ENCODE measurements at places on chromosomes 5 and 9.

DNA sequence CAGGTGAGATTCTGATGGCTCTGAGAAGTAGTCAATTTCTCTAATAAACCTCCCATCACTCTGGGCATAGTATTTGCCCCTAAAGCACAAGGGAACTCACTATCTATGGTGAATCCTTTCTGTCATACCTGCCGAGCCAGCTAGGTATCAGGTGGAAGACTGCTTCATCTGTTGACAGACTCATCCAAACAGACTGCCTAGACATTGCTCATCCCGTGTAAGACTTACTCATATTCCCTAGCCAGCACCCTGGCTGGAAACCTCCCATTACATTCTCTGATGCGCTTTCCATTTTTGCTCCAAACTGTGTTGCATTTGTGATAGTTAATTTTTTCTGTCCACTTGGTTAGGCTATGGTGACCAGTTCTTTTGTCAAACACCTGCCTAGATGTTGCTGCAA, 595.9 kb downstream of the DNAH5 start:
- DNase-seq: no peak

DNA sequence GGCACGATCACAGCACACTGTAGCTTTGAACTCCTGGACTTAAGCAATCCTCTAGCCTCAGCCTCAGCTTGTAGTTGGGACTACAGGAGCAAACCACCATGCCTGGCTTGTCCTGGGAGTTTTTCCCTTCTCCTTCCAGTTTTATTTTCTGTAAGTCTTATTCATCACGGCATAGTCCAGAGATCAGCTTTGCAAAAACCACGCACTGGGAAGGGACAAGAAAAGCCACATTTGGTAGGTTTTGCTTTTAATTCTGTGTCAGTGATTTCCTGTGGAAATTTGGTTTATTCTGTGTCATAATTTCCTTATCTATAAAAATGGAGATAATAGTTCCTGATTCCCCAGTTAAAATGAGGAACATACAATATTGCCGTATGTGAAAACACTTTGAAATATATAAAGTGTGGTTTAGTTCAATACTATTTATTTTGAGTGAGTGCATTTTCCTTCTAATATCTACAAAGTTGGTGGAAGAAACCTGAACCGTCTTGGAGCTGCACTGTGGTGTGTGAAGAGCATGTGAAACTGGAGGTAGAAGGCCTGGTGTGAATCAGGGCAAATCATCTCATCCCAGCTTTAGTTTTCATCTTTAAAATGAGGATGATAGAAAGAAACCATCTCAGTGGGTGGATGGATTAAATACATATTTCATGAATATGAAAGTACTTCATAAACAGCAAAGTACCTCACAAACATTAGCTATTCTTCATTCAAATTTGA, 92.8 kb upstream of the ELL2 start:
- no peak for DNase-seq

GRCh38 chr5:143645356-143645755, 166.6 kb upstream of the HMHB1 start:
- no peak for DNase-seq

DNA sequence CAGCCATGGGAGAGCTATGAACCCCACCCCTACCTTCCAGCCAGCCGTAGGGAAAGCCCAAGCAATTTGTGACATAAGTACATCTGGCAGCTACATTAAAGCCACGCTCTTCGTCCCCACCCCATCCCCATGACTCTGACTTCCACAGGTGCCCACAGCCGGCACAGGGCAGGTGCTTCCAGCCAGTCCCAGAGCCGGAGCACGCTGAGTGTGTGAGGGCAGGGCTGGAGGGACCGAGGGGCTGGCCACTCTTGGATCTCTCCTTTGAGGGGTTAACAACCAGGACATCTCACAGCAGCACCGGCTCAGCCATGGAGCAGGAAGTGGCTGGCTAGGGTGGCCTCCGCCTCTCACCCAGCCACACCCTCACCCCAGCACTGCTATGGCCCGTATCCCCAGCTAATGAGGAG, 2.4 kb upstream of the FAM78A start:
- peak; percentile 49 for DNase-seq

- DNase-seq: no peak
Observed at GRCh38 chr9:133759146-133759900, 21.2 kb upstream of the SARDH start.

GRCh38 chr5:155728146-155728856, 598.7 kb upstream of the SGCD start:
- no peak for DNase-seq

DNA sequence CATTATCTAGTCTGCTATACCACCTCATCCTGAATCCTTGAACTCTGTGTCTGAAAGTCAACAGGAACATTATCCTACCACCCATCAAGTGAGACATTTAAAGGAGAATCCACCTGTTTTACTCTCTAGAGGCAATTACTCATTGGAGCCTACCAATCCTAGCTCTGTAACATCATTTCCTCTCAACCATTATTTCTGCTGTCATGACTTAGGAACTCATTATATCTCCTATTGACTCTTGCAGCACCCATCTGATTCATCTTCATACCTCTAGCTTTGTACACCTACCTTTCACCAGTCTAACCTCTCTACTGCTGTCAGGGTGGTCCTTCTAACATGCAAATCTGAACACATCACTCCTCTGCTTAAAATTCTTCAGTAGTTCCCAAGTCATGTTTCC, 481.5 kb downstream of the NFIB start:
- DNase-seq: no peak

DNA sequence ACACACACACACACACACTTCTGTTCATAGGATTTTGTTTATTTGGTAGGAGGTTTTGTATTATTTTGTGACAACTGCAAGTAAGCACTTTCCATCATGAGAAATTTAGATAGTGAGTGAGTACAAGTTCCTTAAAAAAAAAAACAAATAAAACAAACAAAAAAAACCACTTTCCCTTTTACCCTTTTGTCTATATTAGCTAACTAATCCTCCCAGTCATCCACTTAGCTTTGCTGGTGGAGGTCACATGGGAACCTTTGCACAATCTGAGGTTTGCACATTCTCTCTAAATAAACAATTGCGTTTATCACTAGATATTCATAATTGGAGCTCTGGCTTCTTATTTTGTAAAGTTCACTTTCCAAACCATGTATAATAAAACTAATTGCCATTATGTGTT, 6.8 kb downstream of the ITGA1 start:
- DNase-seq: no peak

- DNase-seq: no peak
Observed at GRCh38 chr5:42517164-42517563, 93.9 kb downstream of the GHR start.

DNA sequence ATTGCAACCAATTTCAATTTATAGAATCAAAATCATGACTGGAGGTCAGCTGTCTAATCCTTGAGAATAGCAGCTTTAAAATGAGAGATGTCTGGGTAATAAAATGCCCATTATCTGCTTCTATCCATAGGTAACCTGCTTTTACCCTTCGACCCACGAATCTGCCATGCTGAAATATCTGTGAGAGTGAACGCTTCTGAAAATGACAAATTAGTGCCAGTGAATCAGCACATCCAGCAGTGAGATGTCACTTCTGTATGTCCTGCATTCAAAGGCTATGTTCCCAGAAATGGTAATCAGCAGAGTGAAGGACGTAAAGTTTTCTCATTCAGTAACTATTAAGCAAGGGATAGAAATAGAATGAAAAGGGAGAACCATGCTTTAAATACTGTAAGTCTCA, 532.4 kb upstream of the ITGA1 start:
- no peak for DNase-seq

DNA sequence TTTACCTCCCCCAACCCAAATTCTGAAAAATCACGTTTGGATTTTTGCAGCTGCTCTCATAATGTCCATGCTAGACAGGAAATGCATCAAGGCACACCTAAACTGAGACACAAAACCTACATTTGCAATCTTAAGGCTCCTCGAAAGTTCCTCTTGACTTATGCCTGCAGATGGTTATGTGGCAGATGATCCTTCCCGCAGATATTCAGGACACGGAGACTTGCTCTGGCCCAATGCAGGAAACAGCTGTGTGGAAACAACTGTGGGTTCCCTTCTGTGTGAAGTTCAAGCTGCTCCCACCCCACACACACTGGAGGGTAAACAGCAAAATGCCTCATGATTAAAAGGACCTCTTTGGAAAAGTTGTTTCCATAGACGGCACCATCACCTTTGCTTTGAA, 253.8 kb downstream of the EBF1 start:
- no peak for DNase-seq

GRCh38 chr5:96008987-96009647, 47.5 kb upstream of the ELL2 start:
- DNase-seq: no peak

- DNase-seq: no peak
Observed at GRCh38 chr5:150080696-150081435, 5.5 kb downstream of the CSF1R start.
